CD4-positive, alpha-beta T cell (primary cell): ENCODE measurements at places on chromosomes 5 and 9. TPM values are rescaled to one million over a fixed set of nuclear protein-coding genes. Genes with fewer than 3 reads are reported as not detected.

DNA sequence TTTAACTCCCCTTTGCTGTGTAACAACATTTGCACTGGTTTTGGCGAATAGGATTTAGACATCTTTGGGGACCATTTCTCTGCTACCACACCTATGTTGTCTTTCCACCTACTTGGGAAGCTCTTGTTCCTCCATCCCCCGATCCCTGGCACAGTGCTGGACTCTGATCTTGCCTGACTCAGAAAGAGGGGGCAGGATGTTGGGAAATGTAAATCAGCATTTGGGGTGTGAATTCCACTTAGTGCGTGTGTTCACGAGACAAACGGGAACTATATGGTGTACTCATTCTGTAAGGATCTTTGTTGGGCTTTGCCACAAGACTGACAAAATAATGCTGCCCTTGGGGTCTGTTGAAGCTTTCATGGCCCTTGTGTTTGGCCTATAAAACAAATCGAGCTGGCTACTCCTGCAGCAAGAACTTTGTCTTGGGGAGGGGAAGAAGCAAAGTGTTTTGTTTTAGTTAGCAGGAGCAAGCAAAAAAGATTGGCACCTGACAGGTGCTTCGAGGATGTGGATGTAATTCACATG, 18.5 kb downstream of the TMEM268 start:
- DNase-seq = no peak

DNA sequence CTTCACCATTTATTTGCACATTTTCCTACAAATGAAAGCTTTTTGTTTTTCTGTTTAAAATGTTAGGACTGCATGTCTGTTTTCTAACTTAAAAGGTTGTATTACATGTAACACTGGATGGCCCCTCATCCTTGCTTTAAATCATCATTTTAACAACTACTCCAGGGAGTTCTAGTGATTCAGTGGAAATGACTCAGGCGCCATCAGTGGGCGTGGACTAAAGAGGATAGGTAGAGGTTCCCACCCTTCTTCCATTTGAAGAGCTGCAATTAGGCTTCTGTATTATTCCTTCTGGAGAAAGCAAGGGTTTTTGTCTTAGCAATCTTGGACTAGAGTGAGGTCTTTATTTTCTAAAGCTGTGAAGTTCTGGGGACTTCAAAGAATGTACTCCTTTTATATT, 213.7 kb downstream of the TMEM38B start:
- no peak for DNase-seq

DNA sequence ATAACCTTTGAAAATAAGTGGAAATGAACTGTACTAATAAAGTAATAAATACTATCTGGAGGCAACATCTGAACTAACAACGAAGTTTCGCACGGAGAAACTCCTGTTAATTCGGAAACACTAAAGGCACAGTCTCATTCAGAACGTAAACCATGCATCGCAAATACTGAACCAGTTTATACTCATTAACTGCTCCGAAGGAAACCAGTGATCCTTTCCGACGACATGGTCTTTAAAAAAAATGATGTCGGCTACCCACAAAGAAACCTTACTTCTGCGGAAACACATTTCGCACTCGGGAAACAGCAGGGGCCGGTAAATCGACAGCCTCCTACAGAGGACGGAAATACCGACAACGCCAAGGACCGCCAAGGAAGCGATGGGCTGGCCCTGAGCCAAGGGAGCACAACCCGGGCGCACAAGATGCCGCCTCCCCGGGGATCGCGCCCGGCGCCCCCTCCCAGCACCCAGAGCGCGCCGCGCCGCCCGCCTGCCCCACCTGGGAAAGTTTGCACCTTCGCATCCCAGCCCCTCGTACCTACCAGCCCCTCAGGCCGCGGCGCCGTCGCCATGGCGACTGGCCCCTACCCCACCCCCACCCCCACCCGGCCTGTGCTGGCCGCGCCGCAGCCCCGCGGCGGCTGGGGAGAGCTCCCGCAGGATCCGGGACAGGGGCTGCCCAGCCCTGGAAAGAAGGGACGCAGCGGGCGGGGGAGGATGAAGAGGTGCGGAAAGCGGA, 732 bp downstream of the PRKAA1 start:
- DNase-seq = peak; percentile 63

DNA sequence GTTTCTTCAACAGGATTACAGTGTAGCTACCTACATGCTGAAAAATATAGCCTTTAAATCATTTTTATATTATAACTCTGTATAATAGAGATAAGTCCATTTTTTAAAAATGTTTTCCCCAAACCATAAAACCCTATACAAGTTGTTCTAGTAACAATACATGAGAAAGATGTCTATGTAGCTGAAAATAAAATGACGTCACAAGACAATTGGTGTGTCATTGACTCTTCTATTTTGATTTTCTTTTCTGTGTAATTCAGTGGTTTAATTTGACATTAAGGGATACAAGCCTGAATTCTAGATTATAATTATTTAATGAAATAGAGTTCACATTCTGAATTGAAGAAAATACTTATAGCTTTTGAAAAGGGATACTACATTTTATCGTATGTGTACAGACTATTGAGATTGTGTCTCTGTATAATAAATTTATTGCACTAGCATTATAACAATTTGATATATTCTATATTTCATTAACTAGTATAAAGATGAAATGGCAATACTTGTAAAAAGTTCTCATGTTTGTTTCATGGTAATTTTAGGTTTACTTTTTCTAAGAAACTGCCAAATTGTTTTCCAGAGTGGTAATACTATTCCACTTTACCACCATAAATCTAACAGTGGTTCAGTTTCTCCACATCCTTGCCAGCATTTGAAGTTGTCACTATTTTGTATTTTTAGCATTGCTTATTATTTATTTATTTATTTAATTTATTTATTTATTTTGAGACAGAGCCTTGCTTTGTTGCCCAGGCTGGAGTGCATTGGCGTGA, 18.7 kb downstream of the ANXA1 start:
- DNase-seq = no peak

- no peak for DNase-seq
Measured at GRCh38 chr9:122080986-122081385, 12.1 kb downstream of the TTLL11 start.

DNA sequence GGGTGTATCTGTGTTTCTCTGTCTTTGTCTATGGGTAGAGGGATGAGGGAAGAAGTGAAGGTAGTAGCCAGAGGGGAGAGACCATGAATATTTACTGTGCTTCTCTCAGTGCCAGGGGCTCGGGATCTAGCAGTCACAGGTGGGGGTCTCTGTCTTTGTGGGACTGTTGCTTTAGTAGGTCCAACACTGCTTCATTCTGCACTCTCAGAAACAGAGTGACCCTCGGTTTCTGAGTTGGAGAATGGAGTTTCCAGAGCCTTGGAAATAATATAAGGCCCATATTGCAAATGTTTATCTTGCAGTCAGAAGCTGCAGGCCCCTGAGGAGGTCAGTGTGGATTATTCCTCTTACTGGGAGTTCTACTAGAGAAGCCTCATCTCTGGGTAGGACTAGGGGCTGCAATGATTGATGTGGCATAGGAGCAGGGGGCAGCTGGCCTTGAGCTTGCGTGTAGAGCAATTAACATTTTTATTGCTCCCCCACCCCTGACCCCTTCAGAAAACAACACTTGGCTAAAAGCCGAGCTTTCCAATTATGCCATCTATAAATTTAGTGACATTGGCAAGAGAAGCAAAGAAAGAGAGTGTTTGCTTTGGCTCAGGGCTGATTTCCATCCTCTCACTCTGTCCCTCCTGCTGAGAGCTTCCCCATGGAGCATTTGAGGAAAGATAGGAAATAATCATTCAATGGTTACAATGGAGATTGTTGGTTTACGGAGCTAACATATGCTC, 55.0 kb upstream of the TRPC7 start:
- DNase-seq = no peak

GRCh38 chr9:93911801-93912554, 43.2 kb downstream of the BARX1 start:
- no peak for DNase-seq

- no peak for DNase-seq
Measured at GRCh38 chr5:1779782-1780613, 19.6 kb downstream of the MRPL36 start.

- no peak for DNase-seq
Measured at GRCh38 chr5:62585751-62586150, 7.1 kb downstream of the LRRC70 start.

DNA sequence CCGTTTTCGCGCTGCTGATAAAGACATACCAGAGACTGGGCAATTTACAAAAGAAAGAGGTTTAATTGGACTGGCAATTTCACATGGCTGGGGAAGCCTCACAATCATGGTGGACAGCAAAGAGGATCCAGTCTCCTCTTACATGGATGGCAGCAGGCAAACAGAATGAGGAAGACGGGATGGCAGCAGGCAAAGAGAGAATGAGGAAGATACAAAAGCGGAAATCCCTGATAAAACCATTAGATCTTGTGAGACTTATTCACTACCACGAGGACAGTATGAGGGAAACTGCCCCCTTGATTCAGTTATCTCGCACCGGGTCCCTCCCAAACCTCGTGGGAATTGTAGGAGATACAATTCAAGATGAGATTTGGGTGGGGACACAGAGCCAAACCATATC, 95.0 kb downstream of the OSTF1 start:
- DNase-seq = no peak

DNA sequence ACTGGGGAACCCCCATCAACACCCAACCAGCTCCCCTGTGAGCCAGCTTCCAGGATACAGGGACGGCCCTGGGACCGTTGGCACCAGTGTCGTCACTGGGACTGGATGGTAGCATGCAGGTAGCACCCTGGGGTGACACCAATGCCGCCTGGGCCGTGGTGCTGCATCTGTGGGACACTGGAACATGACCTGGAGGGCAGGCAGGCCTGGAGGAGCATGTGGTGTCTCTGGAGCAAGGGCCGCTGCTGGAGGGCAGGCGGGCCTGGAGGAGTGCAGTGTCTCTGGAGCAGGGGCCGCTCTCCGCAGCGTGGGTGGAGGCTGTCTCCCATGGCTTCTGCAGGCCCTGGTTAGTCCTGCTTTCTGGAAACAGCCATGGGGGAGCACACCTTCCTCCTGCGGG, 13.1 kb downstream of the LPCAT1 start:
- no peak for DNase-seq

DNA sequence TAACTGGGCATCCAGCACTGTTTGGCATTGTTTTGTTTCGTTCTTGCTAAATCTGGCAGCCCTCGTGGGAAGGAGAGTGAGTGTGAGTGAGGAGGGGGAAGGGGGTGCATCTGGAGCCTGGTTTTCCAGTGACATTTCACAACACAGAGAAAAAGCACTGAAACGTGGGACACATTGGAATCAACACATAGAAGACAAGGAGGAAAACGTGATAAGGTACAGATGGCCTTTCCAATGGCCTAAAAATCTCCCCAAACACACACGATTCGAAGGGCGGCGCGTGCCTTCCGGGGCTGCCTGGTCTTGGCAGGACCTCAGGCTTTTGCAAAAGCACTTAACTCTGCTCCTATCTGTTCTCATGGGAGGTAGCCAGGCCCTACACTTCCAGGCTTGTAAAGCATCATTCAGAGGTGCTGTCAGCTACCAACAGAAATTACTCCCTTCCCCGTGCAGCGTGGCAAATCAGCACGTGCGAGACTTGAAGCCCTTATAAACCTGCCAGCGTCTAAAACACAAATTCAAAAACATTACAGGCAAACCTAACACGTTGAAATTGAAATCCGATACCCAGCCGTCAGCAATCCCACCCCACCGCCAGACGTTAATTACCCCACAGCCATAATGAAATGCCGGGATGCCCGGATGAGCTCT, 129.4 kb downstream of the OLFM1 start:
- no peak for DNase-seq

DNA sequence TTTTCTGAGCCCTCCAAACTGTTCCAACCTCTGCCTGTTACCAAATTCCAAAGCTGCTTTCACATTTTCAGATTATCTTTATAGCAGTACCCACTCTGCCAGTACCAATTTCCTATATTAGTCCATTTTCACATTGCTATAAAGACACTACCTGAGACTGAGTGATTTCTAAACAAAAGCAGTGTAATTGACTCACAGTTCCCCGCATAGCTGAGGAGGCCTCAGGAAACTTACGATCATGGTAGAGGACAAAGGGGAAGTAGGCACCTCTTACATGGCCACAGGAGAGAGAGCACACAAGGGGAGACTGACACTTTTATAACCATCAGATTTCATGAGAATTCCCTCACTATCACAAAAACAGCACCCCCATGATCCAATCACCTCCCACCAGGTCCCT, 105.0 kb downstream of the DTWD2 start:
- DNase-seq = no peak

The STC2 gene
- not detected for total RNA-seq

The UGCG gene
- total RNA-seq = 44.0 TPM
